ENCODE measurements at places on chromosomes 1 and 21.

DNA sequence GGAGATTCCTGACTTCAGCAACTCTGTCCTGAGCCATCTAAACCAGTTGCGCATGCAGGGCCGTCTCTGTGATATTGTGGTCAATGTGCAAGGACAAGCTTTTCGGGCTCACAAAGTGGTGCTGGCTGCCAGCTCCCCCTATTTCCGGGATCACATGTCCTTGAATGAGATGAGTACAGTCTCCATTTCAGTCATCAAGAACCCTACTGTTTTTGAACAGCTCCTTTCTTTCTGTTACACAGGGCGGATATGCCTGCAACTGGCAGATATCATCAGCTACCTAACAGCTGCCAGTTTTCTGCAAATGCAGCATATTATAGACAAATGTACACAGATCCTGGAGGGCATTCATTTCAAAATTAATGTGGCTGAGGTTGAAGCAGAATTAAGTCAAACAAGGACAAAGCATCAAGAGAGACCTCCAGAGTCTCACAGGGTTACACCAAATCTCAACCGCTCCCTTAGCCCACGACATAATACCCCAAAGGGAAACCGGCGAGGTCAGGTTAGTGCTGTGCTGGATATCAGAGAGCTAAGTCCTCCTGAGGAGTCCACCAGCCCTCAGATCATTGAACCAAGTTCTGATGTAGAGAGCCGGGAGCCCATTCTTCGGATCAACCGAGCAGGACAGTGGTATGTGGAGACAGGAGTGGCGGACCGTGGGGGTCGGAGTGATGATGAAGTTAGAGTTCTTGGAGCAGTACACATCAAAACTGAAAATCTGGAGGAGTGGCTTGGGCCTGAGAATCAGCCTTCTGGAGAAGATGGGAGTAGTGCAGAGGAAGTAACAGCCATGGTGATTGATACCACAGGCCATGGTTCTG, 2.3 kb downstream of the ZBTB37 start:
- no peak for DNase-seq

- DNase-seq, result no peak
Observed at GRCh38 chr1:40245686-40246085, 2.1 kb upstream of the TMCO2 start.

DNA sequence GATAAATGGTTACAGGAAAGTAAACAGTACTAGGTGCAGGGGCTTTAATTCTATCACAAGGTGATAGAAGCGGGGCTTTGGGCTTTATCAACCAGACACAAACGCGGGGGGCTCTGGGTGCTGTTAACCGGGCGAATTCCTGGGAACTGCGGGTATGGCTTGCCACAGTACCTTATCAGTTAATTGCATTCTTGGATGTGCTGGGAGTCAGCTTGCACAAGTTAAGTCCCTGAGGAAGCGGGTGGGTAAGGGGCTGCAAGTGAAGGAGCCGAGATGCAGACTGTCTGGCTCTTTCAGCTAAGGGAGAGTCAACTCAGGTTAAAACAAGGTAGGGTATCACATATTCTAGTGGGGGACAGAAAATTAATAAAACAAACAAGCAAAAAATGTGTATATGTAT, 661 bp downstream of the GBP4 start:
- no peak for DNase-seq

DNA sequence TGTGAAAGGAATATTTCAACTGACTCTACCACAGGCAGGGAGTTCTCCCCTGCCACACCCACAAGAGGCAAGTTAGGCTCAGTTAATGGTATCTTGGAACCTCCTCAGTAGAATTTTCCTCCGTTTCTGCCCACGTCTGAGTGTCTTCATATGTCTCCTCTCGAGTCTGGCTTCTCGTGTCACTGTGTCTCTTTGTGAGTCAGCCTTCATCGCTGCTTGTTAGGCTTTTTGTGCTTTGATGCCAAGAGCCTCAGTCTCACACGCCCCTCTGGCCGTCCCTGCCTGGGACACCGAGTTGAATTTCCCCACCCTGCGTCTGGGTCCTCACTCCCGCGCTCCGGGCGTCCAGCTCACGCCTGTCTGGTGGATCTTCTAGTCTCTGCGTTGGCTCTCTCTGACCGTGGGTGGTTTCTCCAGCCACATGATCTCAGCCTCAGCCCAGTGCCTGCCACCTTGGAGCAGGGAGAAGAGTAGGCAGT, 125.7 kb upstream of the GADD45A start:
- DNase-seq, result no peak

GRCh38 chr21:34075760-34076660, 2.6 kb downstream of the MRPS6 start:
- no peak for DNase-seq

DNA sequence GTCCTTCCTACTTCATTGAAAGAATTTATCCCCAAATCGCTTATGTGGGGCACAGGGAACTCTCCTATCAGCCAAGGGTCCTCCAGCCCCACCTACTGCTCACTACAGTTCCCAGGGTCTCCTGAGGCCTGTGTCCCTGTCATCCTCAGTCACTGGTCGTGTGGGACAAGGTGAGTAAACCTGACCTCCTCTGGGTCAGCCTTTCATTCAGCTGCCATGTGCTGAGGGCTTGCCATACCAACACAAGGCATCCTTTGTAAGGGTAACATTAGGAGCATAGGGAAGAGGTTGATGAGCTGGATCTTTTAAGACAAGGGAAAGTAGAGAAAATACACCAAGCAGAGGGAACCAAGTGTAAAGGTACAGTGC, 11.2 kb upstream of the SNAPIN start:
- no peak for DNase-seq

DNA sequence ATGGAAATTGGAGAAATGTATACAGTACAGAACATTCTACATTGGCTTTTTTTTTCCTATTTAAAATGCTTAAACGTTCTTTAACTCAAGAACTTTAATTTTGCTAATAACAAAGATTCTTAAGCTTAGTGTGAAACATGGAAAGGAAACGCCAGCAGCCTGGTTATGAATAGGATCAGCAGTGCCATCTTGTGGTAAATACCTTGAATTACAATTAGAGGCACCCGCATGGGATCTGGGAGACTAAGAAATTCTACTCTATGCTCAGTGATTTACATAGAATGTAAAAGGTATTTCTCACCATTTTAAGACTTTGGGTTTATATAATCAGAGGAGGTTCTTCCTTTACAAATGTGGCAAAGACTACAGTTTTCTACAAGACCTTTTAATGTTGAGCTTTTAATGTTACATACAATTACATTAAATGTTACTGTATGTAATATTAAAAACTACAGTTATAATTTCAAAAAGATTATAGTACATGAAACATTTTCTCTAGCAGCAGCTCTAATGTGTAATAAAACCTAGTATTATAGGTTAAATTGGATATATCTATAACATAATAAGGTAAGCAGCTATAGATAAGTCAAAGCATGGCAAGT, 32.1 kb upstream of the APOBEC4 start:
- DNase-seq, result no peak

- no peak for DNase-seq
Observed at GRCh38 chr1:62726011-62726442, 37.8 kb upstream of the DOCK7 start.

- DNase-seq, result no peak
Observed at GRCh38 chr1:92274939-92275338, 23.8 kb downstream of the GLMN start.

DNA sequence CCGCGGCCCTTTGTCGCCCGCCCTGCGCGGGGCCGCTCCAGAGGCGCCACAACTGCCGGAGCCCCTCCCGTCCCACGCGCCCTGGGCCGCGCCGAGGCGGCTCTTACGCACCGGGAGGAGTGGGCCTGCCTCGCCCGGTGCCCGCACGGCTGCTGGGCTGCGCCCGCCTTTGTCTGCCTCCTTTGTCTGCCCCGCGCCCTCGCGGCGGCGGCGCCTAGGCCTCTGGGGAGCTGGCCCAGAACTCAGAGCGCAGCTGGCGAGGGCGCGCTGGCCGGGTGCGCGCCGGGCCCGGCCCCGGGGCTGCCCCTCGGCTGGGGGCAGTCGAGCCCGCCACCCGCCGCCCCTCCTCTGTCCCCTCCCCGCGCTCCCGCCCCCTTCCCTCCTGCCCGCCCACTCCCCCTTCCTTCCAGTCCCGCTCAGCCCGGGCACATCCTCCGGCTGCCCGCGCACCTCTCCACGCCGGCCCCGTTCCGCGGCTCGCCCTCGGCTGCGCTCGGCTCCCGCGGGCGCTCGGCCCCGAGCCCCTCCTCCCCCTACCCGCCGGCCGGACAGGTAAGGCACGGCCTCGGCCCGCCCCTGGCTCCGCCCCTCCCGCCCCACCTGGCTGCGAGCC, at the start of gene DRAXIN:
DRAXIN (plus strand) TSS at position 409 of the 613 bp plus-strand sequence. CDS start 14,549 bp downstream, outside the sequence.
- DNase-seq, result peak; percentile 58

- no peak for DNase-seq
Observed at GRCh38 chr1:30788580-30789387, 31.2 kb upstream of the LAPTM5 start.

- DNase-seq, result no peak
Observed at GRCh38 chr21:46329796-46330195, 5.8 kb downstream of the PCNT start.

DNA sequence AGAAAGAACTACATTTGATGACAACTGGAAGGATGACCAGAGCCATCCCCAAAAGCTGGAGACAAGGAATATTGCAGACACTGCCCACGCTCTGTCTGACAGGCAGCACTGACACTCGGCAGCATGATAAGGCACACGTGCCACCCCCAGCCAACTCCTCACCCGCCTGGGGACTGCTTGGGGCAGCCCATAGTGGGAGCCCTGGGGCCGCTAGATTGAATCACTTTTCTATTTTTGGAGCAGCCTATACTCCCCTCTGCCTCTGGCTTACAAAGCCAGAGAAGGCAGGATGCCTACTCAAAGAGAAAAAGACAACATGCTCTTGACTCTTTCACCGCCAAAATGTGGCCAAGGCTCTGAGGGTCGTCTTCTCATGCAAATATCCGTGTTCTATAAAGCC, 1.3 kb downstream of the SMG5 start:
- DNase-seq, result no peak

- no peak for DNase-seq
Observed at GRCh38 chr21:45535341-45536081, 6.7 kb downstream of the SLC19A1 start.

GRCh38 chr1:184163674-184164465, 112.3 kb downstream of the TSEN15 start:
- no peak for DNase-seq

Measured in neural crest cell (in vitro differentiated cells).